ENCODE measurements at places on chromosomes 5 and 9. TPM values are rescaled to one million over a fixed set of nuclear protein-coding genes. Genes with fewer than 3 reads are reported as not detected.

OTP gene
- polyA plus RNA-seq: not detected

UAP1L1 gene
- 3.2 TPM for polyA plus RNA-seq

KCNV2 gene
- not detected for polyA plus RNA-seq

SLC12A2 gene
- polyA plus RNA-seq: 5.6 TPM

TLE1 gene
- polyA plus RNA-seq: 33.0 TPM

AQP3 gene
- polyA plus RNA-seq: 0.64 TPM

C7 gene
- polyA plus RNA-seq: 11.1 TPM

ORM2 gene
- not detected for polyA plus RNA-seq

RAB3C gene
- 0.03 TPM for polyA plus RNA-seq

ZNF189 gene
- 2.9 TPM for polyA plus RNA-seq

PITX1 gene
- not detected for polyA plus RNA-seq

SLC36A2 gene
- polyA plus RNA-seq: not detected

DNAJC18 gene
- 7.4 TPM for polyA plus RNA-seq

BHMT2 gene
- not detected for polyA plus RNA-seq

SPINK7 gene
- not detected for polyA plus RNA-seq

BTF3 gene
- polyA plus RNA-seq: 458 TPM

BSPRY gene
- 0.03 TPM for polyA plus RNA-seq

ZNF608 gene
- 5.2 TPM for polyA plus RNA-seq

MATR3 gene
- 40.4 TPM for polyA plus RNA-seq

PCDHGB1 gene
- 0.77 TPM for polyA plus RNA-seq

LHX6 gene
- polyA plus RNA-seq: 0.02 TPM

NR2F1 gene
- 40.0 TPM for polyA plus RNA-seq

C1QTNF2 gene
- polyA plus RNA-seq: 0.67 TPM

PCDHAC1 gene
- polyA plus RNA-seq: 0.21 TPM

C6 gene
- polyA plus RNA-seq: 0.02 TPM

HMCN2 gene
- 0.15 TPM for polyA plus RNA-seq

TXNDC8 gene
- not detected for polyA plus RNA-seq

UNC13B gene
- polyA plus RNA-seq: 8.1 TPM

FOXD4 gene
- 0.34 TPM for polyA plus RNA-seq

ZMYND19 gene
- 43.1 TPM for polyA plus RNA-seq

FXN gene
- polyA plus RNA-seq: 15.7 TPM

ROR2 gene
- 0.34 TPM for polyA plus RNA-seq

CER1 gene
- polyA plus RNA-seq: not detected

IL5 gene
- not detected for polyA plus RNA-seq

FCHO2 gene
- polyA plus RNA-seq: 5.0 TPM

PRRC2B gene
- polyA plus RNA-seq: 26.3 TPM

ABLIM3 gene
- polyA plus RNA-seq: 5.9 TPM

SIT1 gene
- not detected for polyA plus RNA-seq

SQSTM1 gene
- 181 TPM for polyA plus RNA-seq

TNC gene
- polyA plus RNA-seq: 572 TPM

CNTFR gene
- 1.8 TPM for polyA plus RNA-seq

LHX3 gene
- not detected for polyA plus RNA-seq

SLC6A7 gene
- not detected for polyA plus RNA-seq

TMEM171 gene
- 7.6 TPM for polyA plus RNA-seq

GLRA1 gene
- polyA plus RNA-seq: not detected

HTR1A gene
- polyA plus RNA-seq: not detected

OR1Q1 gene
- polyA plus RNA-seq: 0.29 TPM

OR1N2 gene
- not detected for polyA plus RNA-seq

C5orf52 gene
- polyA plus RNA-seq: not detected

PCDHGB4 gene
- 0.64 TPM for polyA plus RNA-seq

ASTN2 gene
- 8.9 TPM for polyA plus RNA-seq

PLEKHG4B gene
- polyA plus RNA-seq: 0.21 TPM

HBEGF gene
- polyA plus RNA-seq: 59.8 TPM

MTX3 gene
- polyA plus RNA-seq: 9.8 TPM

PCDHGB7 gene
- 19.1 TPM for polyA plus RNA-seq

DNAI1 gene
- polyA plus RNA-seq: 0.55 TPM
